ENCODE measurements at places on chromosomes 11 and 22.
A peak's percentile ranks its signal among the peaks of the same experiment; 100 is the strongest.

DNA sequence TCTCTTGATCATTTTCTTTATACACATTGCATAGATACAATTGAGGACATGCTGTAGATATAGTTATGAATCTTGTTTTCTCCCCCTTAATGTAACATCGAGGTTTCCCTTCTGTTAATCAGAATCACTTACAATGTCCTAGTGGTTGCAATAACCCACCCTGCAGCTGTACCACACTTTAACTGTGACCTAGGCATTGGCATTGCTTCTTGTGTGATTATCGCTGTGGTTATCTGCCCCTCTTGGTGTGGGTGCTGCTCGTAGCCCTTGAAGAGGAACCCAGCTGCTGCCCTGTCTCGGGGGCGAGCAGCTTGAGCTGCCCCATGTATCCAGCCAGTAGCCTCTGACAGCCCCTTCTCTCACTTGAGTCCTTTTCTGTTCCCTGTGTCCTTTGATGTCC is 1.5 kb downstream of the DGAT2 start:
- DNase-seq = no peak

DNA sequence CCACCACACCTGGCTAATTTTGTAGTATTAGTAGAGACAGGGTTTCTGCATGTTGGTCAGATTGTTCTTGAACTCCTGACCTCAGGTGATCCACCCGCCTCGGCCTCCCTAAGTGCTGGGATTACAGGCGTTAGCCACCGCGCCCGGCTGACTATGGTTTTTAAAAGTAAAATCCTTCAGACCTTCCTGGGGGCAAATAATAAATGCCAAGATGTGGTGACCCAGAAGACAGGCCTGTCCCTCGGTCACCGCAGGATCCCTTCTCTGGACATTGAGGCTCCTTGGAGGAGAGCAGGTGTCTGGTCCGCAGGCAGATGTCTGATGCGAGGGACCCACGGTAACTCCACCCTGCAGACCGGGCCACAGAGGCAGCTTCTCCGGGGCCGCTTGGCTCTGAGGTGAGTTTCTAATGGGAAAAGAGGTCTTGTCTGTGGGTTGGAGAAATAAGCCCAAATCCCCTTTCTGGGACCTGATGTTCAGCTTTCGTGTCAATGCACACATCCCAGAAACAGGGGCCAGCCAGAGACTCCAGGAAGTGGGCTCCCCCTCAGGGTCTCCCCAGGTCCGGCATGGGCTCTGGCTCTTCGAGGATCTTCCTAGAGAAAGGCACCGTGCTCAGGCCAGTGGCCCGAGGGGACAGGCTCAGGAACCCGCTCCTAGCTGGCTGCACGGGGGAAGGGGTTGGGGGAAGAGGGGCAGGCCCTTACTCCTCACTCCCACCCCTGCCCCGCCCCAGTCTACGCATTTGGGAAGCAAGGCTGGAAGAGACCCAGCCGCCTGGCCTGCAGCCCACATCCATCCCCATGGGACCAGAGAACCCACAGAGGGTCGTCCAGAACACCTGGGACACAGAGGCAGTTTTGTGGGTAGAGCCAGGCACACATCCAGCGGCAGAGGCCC is 100.6 kb downstream of the WNT7B start:
- DNase-seq = no peak

GRCh38 chr11:131681920-131682319 is 311.5 kb downstream of the NTM start:
- no peak for DNase-seq

DNA sequence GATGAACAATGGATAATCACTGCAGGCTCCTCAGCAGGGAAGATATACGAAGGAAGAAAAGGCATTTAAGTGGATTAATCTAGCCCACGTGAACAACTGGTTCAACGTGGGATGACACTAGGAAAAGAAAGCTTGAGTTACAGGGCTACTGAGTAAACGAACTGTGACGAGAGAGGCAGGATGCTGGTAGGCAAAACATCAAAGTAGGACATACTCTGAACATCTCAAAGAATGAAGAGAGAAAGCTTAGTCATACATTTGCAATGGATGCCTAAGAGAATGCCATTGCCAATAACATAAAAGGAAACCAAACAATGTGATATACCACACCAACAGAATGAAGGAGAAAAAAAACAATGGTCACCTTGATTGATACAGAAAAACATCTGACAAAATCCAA is 12.9 kb downstream of the USP28 start:
- DNase-seq = peak; percentile 30

DNA sequence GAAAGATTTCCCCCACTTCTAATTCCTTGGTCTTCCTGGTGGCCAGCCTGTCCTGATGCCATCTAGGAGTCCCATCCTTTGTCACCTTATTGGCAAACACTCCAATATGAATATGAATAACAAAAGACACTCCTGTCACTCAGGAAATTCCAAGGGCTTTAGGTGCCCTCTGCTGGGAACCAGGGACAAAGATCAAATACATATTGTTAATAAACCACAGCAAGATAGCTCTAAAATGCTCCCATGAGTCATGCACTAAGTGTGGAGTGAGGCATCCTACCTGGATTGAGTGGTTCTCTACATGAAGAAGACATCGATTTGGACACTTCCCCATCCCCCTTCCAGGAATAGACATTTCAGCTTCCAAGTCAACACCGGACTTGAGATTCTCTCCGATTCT is 823.6 kb downstream of the TBC1D22A start:
- DNase-seq = no peak

GRCh38 chr11:98940913-98941312 is 79.8 kb upstream of the CNTN5 start:
- DNase-seq = no peak

DNA sequence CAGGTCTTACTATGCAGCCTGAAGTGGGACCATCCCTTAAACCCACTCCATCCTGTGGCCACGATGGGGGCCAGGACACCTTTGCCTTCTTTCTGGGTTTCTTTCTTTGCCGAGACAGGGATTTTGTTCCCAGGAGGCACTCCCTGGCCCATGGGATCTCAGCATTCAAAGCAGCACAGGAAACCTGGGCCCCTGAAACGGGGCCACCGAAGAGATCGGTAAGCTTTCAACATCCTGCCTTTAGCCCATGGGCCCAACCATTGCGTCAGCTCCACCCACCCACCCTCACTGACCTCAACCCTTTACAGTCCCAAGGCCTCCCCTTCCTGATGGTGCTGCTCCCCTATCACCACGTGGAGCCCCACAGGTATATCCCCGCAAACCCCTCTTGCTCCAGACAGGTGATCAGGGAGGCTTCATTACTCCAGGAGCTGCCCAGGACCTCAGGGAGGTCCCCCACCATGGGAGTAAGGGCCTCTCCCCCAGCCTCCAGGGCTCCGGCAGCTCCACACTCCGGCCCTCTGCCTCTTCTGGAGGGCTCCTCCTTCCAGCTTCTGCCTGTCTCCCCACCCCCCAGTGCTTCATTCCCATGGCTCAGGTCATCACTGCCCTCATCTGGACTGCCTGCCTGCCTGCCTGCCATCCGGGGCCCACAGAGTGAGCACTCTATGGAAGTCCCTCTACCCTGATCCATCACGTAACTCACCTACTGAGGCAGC is 42.0 kb upstream of the TUB start:
- no peak for DNase-seq

DNA sequence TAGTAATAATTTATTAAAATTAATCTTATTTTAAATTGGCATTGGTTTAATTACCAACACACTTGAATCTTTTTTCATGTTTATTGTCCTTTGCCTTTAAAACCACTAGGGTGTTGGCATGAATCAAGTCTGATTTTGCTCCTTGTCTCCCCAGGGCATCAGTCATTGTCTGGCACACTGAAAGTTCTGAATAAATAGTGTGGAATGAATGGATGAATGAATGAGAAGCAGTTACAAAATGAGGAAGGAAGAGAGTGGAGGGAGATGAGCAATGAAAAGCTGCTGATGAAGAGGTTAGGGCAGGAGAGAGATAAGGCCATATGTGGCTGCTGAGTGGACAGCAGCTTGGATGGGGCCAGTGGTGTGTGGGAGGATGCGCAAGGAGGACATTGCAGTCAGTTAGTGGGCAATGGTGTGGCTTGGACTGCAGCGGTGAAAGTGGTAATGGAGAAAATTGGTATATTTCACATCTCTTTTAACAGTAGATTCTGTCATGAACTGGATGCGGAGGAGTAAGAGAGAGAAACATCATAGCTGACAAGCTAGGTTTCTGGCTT is 132.0 kb downstream of the SPON1 start:
- no peak for DNase-seq

- peak; percentile 38 for DNase-seq
Measured at GRCh38 chr11:47399860-47400767, 8.3 kb upstream of the SLC39A13 start.

GRCh38 chr22:27999876-28000275 is 80.8 kb upstream of the PITPNB start:
- DNase-seq = no peak

- no peak for DNase-seq
Measured at GRCh38 chr22:45069925-45070324, 60.1 kb upstream of the PHF21B start.

- peak; percentile 63 for DNase-seq
Measured at GRCh38 chr11:61362542-61362875, 335 bp downstream of the TMEM138 start.

DNA sequence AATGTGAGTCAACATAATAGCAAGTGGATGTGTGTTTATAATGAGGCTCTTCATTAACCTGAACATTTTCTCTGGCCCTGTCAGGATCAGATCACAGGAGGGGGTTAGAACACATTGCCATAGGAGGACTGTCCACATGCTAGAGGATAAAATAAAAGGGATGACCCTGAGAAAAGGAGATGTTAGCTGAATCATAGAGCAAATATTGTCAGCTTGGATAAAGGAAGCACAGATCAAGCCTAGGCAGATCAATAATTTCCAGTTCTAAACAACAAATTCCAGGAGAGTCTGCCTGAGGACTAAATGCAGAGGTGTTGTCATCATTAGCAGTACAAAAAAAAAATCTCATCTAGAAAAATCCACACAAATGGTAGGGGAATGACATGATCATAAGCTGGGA is 337.9 kb downstream of the LRRC4C start:
- DNase-seq = peak; percentile 90

DNA sequence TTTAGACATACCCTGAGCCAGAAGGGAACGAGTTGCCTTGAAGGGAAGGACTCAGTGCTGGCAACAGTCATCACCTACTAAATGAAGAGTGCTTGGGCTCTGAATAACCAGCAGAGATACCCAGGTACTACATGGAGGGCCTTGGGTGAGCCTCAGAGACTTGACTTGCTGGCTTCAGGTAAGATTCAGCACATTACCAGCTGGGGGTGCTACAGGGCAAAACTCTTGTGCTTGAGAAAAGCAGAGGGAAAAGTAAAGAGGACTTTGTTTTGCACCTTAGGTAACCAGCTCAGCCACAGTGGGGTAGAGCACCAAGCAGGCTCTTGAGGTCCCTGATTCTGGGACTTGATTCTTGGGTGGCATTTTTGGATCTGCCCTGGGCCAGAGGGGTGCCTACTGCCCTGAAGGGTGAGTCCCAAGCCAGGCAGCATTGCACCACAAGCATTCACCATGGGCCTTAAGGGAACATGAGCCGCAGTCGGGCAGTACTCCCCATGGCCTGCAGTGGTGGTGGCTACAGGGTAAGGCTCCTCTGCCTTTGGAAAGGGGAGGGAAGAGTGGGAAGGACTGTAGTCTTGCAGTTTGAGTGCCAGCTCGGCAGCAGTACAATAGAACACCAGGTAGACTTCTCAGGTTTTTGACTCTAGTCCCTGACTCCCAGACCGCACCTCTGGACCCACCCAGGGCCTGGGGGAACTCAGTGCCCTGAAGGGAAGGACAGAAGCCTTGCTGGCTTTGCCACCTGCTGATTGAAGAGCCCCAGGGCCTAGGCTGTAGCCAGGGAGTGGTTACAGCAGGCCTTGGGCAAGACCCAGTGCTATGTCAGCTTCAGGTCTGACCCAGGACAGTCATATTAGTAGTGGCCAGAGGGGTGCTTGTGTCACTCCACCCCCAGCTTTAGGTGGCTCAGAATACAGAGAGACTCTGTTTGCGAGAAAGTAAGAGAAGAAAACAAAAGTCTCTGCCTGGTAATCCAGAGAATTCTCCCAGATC is 22.7 kb upstream of the PLEKHA7 start:
- DNase-seq = no peak

DNA sequence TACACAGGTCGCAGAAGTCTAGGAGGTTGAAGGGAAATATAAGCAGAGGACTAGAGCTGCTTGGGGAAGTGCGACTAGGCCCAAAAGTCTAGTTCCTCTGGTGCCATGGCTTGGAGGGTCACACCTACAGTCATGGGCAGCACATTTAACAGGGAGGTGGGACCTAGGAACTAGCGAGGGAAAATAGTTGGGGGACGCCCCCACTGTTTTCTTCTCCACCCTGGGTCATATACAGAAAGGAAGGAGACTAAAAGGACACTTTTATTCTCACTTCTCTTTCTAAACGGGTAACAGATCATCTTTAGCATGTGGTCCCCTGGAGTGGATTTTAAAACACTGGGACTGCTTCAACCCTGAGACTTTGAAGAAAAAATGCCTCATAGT is 16.6 kb downstream of the APIP start:
- no peak for DNase-seq

DNA sequence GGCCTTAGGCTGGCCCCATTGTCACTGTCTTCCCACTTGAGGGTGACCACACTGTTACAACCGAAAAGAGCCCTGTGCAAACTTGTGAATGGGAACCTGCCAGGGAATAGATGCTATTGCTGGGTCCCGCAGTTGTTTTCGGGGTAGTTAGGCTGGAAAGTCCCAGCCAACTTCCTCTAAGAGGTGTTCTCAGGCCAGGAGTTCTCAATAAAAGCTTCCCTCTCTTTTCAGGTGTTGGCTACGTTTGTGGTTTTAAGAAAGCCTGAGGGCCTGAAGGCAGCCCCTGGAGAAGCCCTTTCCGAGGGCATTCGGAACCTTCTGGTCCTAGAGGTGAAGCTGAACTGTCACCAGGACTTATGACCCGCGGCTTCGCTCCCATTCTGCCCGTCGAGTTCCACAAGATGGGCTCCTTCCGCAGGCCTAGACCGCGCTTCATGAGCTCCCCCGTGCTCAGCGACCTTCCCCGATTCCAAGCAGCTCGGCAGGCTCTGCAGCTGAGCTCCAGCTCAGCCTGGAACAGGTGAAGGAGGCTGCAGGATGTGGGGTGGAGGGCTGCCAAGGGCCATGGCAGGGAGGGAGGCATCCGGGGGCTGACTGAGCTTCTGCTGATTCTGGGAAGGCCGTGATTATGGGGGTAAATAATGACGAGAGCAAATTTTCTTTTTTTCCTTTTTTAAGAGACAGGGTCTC is 104.8 kb downstream of the PRR5L start:
- DNase-seq = no peak

DNA sequence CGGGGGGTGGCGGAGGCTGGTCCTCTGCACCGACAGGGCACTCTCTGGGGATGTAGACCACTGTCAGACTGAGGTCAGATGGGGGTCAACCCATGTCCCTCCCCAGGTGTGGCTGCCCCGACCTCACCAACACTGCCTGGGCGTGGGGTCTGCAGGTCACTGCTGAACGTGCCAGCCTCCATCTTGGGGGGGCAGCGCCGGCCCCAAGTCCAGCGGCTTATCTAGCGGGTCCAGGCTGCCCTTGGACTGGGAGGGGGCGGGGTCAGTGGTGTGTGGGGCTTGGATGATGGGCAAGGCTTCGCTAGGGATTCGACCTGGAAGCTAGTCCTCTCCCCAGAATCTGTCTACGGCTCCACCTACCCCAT is 178.2 kb downstream of the IGLL1 start:
- DNase-seq = no peak

Data from NCI-H146 (cell line).